ENCODE measurements at places on chromosomes 6 and 20. TPM values are rescaled to one million over a fixed set of nuclear protein-coding genes. Genes with fewer than 3 reads are reported as not detected.

FLRT3 gene
- total RNA-seq = 3.3 TPM

SLC26A8 gene
- total RNA-seq = not detected

GRCh38 chr20:33944914-33945313, 48.8 kb upstream of the RALY start:
- DNase-seq = no peak

GRCh38 chr6:17484201-17484849, 90.9 kb downstream of the CAP2 start:
- DNase-seq = no peak

GRCh38 chr20:50788045-50788991, 6.5 kb upstream of the BCAS4 start:
- no peak for DNase-seq
